ENCODE measurements at places on chromosomes 7 and 10.

DNA sequence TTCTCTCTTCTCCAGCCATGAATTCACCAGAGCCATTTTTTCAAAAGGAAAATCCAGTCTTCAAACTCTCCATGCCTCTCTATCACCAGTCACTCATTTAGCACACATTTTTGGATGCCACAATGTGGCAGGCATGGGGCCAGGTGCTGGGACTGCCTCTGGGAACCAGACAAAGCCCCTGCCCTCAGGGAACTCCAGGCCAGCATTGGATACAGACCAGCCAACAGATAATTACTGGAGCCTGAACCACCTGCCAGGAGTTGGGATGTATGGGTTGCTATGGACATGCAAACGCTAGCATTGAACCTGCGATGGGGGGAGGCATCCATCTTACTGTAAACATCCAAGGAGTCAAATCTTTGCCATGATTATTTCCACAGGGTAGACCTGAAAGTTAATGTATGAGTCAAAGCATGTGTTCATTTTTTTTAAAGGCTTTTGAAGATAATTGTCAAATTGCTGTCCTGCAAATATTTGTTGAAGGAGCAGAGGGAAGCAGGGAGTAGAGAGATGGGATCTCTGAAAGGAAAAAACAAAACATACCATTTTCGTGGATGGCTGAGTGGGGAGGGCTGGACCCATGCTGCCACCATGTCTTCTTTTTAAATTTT lies 43.2 kb downstream of the SRRM3 start:
- no peak for DNase-seq

- DNase-seq = no peak
Observed at GRCh38 chr7:143733876-143734275, 23.6 kb downstream of the CTAGE6 start.

GRCh38 chr7:94368371-94368791 lies 26.3 kb upstream of the COL1A2 start:
- DNase-seq = no peak

DNA sequence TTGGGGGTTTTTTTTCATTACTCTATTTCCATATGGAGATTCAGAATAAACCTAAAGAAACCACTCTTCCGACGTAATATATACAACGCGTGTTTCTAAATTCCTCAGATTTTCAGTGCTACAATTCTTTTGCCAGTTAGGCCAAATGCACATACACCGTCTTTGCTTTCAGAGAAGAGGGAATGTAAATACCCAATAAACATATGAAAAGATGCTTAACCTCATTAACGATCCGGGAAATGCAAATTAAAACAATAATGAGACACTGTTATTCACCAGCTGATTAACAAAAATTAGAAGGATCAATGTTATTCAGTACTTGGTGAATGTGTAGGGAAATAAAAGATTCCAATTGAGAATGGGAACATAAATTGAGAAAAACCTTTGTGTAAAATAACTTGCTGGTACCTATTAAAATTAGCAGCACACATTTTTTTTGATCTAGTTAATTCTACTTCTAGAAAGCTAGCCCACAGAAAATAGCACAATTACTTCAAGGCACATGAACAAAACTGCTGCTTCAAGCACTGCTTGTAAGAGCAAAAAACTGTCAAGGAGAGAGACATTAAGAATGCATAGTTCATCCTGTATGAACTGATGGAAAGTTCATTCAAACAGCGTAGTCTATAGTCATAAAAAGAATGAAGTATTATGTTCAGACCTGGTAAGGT lies 56.7 kb downstream of the FGFR2 start:
- DNase-seq = no peak

- no peak for DNase-seq
Observed at GRCh38 chr7:38744746-38745145, 113.6 kb upstream of the AMPH start.

DNA sequence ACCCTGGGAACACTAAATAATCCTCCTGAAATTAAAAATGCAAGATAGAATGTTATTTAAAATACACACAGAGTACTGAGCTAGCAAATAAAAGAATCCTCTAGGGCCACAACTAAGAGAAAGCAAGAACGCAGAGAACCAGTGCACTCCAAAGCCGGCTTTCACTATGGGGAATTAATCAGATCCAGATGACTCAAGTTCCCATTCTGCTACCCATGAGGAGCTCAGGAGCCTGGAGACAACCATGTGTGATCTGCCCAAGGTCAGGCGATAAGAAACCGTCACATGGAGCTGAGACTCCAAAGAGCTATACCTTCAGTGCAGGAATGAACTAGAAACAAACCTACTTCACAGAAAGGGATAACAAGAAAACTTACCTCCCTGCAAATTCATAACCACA lies 19.5 kb upstream of the CYREN start:
- no peak for DNase-seq

DNA sequence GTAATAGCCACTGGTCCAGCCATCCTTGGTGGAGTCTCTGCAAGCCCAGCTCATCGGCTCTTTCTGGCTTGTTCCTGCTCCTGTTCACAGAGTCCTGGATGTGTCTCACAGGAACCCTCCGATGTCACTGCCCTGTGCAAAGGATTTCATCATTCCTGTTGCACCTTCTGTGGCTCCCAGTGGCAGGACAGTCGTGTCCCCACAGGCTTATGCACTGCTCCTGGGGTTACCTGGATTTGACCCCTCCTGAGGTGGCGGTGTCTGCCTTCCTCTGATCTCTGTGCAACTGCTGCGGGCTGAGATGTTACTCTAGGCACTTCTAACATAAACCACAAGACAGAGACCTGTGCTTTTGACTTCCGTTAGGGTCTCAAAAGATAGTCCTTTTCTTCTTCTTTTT lies 30.6 kb downstream of the APBB1IP start:
- DNase-seq = no peak

DNA sequence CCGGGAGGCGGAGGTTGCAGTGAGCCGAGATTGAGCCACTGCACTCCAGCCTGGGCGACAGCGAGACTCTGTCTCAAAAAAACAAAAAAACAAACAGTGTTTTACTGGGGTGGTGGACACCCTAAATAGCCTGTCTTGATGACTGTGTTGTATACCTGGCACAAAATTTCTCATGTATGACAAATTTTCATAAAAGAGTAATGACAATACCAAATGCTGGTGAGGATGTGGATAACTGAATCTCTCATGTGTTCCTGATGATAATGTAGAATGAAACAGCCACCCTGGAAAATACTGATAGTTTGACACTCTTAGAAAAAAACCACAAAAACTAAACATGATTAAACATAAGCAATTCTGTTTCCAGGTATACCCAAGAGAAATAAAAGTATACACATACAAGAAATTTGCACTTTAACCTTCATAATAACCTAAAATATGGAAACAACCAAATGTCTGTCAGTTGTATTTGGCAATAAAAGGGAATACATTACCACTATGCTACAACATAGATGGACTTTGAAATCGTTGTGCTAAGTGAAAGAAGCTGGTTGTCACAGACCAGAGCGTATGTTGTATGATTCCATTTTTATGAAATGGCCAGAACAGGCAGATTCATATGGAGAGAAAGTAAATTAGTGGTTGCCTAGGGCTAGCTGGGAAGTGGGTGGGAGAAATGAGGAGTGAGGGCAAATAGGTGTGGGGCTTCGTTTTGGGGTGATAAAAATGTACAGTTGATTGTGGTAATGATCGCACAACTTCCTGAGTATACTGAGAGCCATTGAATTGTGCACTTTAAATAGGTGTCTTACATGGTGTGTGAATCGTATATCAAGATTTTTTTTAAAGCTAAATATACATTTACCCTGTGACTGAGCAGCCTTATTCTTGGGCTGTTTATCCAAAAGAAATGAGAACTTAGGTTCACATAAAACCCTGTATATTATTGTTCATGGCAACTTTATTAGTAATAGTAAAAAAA lies 12.5 kb downstream of the WDR37 start:
- DNase-seq = no peak

DNA sequence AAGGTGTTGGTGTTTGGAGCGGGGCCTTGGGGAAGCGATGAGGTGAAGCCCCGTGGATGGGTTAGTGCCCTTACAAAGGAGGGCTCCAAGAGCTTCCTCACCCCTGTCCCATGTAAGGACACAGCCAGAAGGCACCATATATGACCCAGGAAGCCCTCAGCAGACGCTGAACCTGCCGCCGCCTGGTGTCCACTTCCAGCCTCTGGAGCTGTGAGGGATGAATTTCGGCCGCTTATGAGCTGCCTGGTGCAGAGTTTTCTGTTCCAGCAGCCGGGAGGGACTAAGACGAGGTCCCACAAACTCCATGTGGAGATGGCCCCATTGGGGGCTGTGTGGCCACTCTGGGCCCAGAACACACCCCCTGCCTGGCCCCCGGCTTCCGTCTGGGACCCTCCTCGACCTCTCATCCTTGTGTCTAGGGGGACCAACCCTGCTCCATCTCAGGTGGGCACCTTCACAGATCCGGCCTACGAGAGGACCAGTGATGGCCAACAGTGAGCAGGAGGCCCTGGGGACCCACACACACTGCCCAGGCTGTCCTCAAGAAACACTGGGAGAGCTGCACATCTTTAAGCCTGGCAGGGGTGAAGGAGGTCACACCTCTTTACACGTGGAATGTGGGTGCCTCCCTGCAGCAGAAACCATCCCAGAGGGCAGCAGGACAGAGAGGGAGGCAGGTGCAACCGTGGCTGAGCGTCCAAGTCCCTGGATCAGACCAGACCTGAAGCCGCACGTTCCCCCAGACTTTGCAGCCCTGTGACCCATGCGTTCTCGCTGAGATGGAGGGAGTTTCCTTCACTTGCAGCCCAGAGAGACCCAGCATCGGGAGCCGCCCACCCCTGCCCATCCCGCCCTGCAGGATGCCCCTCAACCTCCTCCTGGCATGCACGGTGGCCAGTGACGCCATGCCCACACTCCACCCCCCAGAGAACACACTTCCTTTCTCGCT lies 96.1 kb downstream of the PDGFA start:
- no peak for DNase-seq

DNA sequence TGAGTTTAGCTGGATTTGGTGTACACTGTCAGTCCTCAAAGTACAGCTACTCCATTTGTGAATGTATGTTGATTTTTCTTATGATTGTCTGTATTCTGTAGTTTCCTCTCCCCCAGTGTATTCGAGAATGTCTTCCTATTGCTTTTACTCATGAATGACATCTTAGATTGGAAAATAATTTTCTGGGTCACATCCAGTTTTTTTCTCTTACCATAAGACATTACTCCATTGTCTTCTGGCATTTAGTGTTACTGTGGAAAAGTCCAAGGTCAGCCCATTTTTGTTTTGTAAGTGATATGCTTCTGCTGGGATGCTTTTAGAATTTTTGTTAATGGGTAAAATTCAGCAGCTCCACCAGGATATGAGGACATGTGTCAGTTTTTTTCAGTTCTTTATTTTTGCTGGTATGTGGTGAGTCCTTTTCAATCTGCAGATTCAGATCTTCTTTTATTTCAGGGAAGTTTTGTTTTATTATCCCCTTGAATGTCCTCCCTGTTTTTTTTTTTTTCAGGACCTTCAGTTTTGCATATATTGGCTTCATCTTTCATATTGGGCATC lies 33.6 kb downstream of the WAC start:
- DNase-seq = no peak

DNA sequence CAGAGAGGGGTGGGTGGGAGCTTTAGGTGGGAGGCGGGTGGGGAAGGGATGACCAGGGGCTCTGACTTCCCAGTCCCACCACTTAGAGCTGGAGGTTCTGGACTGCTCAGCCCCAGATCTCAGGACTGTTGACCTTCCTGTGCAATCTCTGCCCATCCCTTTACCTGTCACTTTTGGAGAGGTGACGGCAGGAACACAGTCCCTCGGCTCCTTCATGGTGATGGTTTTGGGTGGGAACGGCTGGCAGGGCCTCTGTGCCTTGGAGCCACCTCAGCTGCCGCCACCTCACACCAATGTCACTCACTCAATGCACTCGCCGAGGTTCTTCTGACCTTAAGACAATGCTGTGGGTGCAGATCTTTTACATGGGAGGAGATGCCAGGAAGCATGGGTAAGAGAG lies 49.0 kb downstream of the TMEM270 start:
- DNase-seq = no peak

GRCh38 chr7:86407291-86407690 lies 236.4 kb upstream of the GRM3 start:
- no peak for DNase-seq

- DNase-seq = no peak
Observed at GRCh38 chr7:116812860-116813259, 49.5 kb upstream of the CAPZA2 start.

All from stimulated activated CD8-positive, alpha-beta memory T cell treated with anti-CD3 and anti-CD28 coated beads, Interleukin-2, amount 100 ng/mL, for 1 hour (primary cell).